Activated CD4-positive, alpha-beta T cell treated with anti-CD3 and anti-CD28 coated beads for 48 hours (primary cell): ENCODE measurements at places on chromosomes 6 and 20.

DNA sequence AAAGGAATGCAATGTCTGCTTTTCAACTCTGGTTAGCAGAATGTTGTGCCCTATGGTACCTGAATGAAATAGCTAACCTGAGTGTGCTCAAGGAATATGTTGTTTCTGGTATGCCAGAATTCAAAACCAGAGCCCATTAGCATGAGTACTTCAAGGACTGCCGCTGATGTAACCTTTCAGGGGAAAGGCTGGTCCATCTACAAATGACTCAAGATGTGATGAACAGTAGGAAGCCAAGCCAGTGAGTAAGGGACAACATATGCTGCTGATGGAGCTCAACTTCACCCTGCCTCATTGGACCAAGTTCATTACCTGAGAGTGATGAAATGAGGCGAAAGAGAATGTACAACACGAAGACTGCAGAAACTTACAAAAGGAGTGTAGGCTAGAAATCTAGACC, 95.7 kb upstream of the BMP2 start:
- DNase-seq: no peak

DNA sequence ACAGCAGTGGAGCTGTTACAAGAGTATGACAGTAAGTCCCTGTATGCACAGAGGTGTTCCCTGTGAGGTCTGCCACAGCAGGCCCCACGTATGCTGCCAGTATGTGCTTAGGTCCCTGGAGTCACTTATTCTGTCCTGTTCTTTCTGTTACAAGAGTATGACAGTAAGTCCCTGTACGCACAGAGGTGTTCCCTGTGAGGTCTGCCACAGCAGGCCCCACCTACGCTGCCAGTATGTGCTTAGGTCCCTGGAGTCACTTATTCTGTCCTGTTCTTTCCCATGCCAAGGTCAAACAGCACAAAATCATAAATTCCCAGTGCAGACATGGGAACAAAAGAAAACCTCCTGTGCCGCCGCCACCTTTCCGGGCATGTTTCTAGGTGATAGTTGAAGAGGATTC, 192.2 kb downstream of the SASH1 start:
- no peak for DNase-seq

DNA sequence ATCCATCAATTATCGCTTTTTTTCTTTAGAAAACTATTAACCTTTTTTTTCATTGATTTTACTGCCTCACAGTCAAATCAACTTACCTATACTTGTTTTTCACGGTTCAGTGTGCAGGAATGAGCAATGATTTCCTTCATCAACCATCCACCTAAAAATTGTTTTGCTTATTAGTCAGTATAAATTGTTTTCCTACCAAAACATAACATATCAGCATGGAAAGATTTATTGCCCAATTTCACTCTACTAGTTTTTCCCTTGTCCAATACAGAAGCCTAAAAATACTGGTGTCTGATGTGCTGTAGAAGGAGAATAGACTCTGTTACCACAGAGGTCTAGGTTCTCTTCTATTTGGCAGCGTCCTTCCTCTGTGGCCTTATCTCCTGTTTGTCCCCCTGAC, 558.2 kb upstream of the CITED2 start:
- no peak for DNase-seq

GRCh38 chr6:147075381-147075780, 128.8 kb upstream of the STXBP5 start:
- DNase-seq: no peak

DNA sequence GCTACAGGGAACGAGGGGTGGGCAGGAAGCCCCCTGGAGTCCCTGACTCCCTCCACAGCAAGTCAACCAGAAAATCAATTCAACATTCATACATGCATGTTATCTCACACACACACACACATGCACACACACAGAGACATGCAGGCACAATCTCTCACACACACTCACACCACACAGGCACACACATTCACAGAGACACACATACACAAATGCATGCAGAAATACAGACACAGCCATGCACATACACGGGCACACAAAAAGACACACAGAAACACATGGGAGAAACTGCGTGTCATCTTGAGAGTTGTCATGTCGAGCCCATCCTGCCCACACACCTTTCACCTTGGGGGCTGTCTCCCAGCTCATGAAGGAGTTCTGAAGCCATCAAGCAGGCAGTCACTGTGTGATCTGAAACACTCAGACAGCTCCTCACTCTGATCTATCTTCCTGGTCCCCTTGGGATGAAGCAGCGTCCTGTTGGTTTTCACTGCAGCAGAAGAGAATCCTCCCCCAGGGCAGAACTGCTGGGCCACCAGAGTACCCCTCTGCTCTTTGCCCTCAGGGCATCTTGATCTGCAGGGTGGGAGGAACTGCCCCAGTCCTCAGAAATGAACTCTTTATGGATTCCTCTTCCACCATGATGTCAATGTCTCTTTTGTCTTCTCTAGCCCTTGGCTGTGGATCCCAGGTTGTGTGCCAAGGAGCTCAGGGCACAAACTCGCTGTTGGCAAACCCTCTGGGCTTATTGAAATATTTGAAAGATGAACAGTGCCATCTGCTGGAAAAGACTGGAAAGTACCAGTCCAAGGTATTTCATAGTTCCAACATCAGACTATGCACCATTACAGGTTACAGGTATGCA, 8.8 kb downstream of the RAET1L start:
- DNase-seq: peak; percentile 53

- DNase-seq: no peak
Measured at GRCh38 chr6:70527071-70527737, 39.5 kb upstream of the SDHAF4 start.
